A549 (cell line): ENCODE measurements at places on chromosomes 16 and 17.

DNA sequence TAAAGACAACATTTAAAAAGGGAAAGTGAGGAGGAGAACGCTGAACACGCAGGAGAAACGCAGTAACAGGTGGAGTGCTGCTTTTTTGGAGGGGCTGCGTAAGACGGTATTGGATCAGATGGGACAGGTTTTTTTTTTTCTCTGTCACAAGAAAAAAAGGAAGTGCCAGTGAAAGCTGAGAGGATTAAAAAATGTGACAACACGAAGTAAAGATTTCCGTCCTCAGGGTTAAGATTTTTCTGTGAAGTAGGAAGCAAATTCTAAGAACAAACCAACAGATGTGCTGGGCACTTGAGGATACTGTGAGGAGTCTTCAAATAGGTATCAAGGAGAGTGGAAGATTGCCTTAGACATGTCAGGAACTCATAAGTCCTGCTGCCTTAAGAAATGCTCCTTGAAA lies 5.8 kb upstream of the ABCA9 start:
- no peak for DNase-seq

- DNase-seq: no peak
These were observed 39.9 kb upstream of the MYH10 start for GRCh38 chr17:8670421-8670820.

GRCh38 chr17:17084317-17084835 lies 42.1 kb downstream of the MPRIP start:
- no peak for DNase-seq

- no peak for DNase-seq
These were observed 29.7 kb downstream of the ZFPM1 start for GRCh38 chr16:88482630-88483391.

DNA sequence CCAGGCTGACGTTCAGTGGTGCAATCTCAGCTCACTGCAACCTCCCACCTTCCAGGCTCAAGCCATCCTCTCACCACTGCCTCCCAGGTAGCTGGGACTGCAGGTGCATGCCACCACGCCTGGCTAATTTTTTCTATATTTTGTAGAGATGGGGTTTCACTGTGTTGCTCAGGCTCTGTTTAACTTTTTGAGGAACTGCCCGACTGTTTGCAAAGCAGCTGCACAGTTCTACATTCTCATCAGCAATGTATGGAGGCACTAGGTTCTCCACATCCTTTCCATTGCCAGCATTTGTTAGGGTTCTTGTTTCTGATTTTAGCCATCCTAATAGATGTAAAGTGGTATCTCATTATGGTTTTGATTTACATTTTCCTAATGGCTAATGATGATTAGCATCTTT lies 9.4 kb downstream of the TNRC6A start:
- DNase-seq: no peak

- DNase-seq: no peak
These were observed 2.6 kb upstream of the KRTAP9-2 start for GRCh38 chr17:41223821-41224220.

GRCh38 chr16:75820672-75821071 lies 94.4 kb upstream of the CPHXL start:
- DNase-seq: peak; percentile 11

- no peak for DNase-seq
These were observed 275.5 kb upstream of the N4BP1 start for GRCh38 chr16:48885471-48885870.

DNA sequence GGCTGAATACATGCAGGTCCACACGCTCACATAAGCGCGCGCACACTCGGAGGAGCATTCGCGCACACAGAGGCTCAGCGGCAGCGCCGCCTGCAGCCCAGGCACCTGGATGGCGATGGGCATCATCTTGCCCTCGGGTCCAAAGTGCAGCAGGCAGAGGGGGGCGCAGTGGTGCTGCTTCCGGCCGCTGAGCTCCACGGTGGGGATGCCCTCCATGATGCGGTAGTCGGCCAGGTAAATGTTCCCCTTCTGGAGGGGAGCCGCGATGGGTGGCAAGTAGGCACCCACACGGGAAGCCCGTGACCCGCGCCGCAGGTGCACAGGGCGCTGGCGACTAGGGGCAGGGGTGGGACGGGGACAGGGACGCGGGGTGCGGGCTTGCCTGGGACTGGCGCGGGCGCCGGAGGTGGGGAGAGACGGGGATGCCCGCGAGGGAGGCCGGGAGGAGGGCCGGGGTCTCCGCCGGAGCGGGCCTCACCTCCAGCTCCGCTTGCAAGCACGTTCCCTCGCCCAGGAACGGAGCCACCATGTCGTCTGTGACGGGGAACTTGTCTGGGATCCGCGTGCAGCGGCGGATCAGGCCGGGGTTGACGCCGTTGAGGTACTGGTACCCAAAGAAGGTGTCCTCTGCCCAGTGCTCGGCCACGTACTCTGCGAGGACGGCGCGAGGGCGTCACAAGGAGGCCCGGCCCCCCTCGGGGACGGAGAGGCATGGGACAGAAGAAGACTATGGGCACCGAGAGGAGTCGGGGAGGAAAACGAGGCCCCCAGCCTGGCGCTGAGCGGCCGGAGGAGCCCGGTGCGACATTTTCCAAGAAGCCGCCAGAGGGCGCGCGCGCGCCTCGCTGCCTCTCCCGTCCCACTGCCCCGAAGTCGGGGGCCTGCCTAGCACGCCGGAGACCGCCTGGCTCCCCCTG lies 8.0 kb downstream of the ALOX12B start:
- DNase-seq: peak; percentile 90

- no peak for DNase-seq
These were observed 8.5 kb downstream of the ZFPM1 start for GRCh38 chr16:88461331-88462269.

DNA sequence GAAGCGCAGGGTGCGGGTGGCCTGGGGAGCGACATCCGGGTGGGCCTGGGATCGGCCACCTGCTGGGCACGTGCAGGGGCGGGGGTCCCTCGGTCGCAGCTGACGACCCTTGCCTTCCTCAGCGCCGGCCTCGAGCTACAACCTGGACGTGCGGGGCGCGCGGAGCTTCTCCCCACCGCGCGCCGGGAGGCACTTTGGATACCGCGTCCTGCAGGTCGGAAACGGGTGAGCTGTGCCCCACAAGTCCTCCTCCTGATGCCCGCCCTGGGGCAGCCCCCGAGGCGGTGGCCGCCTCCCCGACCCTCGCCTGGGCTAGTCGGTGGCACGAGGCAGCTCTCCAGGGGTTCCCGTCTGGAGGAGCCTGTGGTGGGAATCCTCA lies 1.5 kb downstream of the ITGAL start:
- DNase-seq: no peak

- DNase-seq: no peak
These were observed 113.0 kb upstream of the AXIN2 start for GRCh38 chr17:65674246-65675045.

- DNase-seq: no peak
These were observed 55.9 kb upstream of the ZNF469 start for GRCh38 chr16:88326611-88327485.

DNA sequence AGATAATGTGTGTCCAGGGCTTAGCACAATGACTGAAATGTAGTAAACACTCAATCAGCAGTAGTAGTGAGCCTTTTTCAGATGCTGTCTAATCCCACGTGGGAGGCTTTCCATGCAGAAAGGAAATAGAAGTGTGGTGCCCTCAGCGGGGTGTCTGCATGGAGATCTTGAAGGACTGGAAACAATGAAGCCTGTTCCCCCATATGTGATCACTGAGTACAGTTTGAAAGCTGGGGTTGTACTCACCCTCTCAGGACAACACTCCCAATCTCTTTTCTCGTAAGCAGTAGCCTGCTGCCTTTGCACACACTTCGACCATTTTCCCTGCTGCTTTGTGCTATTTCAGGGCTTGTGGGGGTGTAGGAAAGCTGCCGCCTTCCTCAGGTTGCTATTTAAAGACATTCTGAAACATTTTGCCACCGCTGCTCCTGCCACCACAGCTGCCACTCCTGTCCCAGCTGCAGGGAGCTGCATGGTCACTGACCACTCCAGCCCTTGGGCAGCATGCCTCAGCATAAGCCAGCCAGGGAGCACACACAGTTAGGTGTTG lies 40.6 kb upstream of the HAS3 start:
- no peak for DNase-seq

- DNase-seq: no peak
These were observed 5.0 kb downstream of the ENGASE start for GRCh38 chr17:79079421-79080200.

DNA sequence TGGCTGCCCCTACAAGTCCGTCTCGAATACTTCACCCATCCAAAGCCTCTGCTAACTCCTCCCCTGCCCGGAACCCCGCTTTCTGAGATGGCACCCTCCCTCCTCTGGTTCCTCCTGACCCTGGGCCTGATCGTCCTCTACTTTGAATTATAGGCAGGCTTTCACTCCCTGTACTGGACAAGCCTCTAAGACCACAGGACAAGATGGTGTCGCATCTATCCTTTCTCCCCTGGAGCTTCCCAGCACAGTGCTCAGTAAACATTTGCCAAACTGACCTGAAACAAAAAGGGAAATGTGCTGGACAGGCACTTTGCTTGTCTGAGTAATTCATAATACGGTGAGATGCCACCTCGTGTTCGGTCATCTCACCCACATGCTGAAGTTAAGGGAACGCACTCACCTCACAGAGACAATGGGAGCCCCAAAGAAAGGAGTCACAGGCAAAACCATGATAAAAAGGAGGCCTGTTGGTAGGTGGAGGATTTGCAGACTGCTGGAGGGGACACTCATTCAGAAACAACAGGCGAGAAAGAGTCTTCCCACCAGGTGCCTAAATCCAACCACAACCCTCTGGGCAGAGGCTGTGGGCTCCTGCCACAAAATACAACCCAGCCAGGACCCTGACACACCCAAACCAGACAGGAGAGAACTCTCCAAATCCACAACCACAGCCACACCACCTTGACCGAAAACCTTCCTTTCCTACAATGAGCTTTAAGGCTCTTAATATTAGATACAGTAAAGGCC lies 28.2 kb downstream of the SNN start:
- DNase-seq: no peak

DNA sequence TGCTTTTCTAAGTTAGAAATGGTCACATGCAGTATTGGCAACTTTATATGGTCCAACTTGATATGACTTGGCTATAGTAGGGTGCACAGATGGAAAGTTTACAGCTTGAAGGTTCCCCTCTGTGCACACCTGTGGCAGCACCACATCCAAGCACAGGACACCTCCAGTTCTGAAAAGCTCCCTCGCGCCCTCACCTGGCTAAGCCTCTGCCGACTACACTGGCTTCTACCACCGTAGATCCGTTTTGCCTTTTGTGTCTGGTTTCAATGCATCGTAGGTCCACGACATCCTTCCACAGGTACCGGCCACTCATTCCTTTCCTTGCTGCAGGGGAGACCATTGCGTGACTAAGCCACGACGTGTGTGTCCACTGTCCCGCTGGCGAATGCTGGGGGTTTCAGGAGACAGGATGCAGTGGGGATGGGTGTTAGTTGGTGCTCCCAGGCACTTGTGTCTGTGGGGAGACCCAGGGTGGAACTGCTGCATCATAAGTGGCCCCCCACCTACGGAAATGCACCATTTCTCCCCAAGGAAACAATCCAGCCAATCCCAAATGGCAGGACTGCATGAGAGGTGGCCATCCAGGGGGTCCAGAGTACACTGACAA lies 4.9 kb upstream of the RASD1 start:
- DNase-seq: no peak

- DNase-seq: no peak
These were observed 8.5 kb upstream of the ZFHX3 start for GRCh38 chr16:73056448-73056847.

- DNase-seq: no peak
These were observed 59.2 kb downstream of the CDK5R1 start for GRCh38 chr17:32546031-32546444.

DNA sequence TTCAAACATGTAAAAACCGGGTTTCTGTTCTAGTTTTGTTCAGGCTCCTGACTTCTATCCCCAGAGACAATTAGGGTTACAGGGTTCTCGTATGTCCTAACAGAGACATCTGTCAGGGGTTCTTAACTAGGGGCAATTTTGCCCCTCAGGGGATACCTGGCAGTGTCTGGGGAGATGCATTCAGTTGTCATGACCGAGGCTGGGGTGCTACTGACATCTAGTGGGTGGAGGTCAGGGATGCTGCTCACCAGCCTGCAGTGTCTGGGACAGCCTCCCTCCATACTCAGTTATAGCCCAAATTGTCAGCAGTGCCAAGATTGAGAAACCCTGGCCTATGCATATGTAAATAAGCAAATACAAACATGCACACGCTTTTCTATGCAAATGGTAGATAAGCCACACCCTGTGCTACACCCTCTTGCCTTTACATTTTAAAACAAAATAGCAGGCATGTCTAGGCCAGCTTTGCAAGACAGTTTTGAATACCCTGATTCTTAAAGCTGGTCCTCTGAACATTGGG lies 37.4 kb downstream of the CLEC16A start:
- DNase-seq: peak; percentile 21

- DNase-seq: peak; percentile 92
These were observed 17.8 kb upstream of the NAGLU start for GRCh38 chr17:42518046-42518754.

- DNase-seq: no peak
These were observed 172.5 kb downstream of the GRIN2A start for GRCh38 chr16:10009684-10010083.

GRCh38 chr16:51407199-51407598 lies 256.1 kb upstream of the SALL1 start:
- DNase-seq: no peak

DNA sequence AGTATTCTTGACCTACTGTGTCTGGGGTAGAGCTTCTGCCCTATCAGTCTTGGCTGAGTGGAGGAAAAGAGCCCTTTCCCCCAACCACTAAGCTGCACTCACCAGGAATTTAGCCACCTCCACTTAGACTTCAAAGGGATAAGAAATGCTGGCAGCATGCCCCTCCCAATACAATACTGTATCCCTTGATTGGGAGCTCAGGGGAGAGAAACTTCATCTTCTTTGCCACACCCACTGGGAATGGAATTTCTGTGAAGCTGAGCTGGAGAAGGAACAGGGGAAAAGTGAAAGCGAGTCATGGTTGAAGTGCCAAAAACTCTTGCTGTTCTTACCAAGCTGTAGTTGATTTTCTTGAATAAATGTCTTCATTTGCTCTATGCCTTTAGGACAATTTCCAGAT lies 68.8 kb downstream of the CEP112 start:
- DNase-seq: no peak

GRCh38 chr17:19750020-19750572 lies 2.0 kb upstream of the ALDH3A1 start:
- no peak for DNase-seq

- no peak for DNase-seq
These were observed at the start of gene SLFN12L for GRCh38 chr17:35537601-35538141. Gene SLFN12L (minus strand): TSS chr17:35537678. CDS start chr17:35522364, 15,314 bp downstream.

DNA sequence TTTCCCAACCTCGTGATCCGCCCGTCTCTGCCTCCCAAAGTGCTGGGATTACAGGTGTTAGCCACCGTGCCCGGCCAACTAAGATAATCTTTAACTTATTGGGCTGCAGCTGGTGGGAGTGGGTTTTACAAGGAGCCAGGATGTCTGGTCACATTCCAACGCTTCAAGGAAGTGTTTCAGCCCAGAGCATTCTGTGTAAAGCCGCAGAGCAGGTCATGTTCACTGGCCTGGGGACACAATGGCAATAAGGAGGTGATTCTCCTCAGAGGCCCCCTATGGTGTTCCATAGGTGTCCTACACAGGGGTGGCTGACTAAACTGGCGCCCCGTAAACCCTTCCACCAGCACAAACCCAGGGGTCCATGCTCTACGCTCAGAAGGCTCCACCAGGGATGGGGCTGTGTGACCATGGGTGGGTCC lies 1.2 kb downstream of the QPRT start:
- DNase-seq: no peak
